ENCODE measurements at places on chromosomes 1 and 21.
A peak's percentile ranks its signal among the peaks of the same experiment; 100 is the strongest.

DNA sequence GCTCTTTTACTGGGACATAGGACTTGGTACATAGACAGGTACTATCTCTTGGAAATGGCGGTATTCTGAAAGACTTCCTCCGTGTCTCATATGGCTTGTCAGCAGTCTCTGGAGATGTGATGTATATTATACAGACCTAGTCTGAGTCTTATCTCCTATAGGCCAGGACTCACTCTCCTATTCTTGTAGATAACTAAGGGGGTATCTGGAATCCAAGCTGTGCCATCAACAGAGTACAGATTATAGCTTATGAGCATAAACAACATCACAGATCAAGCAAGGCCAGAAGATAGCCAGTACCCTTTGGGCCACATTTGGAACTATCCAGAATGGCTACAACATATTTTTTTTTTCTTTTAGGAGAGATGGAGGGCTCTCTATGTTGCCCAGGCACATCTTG is 16.1 kb upstream of the RIMKLA start:
- DNase-seq = no peak

DNA sequence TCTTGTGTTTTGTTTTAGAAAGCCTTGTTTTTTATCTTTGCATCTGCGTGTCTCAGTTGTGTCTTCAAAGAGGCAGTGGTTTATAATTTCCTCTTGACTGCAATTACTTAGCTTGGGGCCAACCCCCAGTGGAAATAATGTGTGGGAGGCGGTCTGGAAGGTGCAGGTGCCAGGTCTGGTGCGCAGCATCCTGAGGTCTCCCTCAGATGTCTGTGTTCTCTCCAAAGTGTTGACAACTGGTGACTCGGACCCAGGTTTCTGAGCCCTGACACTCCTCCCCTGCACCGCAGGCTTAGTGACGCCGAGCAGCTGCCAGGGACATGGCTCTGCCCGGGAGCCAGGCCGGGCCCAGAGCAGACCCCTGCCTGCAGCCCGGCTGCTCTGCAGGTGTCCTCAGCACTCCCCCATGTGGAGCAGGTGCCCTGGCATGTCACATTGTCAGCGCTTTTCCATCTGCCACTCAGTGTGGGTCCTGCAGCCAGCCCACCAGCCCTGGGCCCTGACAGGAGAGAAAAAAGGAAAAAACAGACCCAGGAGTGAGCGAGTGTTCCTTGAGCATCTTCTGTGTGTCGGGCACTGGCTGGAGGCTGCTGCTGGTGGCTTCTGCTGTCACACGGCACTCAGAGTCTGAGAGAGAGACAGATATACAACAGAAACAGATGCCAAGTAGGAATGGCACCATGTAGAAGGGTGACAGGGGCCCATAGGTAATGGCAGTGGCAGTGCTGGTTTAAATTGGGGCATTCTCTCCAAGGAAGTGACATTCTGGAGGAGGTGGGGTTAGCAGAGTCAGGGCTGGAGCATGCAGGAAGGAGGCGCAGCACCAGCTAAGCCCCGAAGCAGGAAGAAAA is 24.8 kb upstream of the SELENON start:
- peak; percentile 81 for DNase-seq

DNA sequence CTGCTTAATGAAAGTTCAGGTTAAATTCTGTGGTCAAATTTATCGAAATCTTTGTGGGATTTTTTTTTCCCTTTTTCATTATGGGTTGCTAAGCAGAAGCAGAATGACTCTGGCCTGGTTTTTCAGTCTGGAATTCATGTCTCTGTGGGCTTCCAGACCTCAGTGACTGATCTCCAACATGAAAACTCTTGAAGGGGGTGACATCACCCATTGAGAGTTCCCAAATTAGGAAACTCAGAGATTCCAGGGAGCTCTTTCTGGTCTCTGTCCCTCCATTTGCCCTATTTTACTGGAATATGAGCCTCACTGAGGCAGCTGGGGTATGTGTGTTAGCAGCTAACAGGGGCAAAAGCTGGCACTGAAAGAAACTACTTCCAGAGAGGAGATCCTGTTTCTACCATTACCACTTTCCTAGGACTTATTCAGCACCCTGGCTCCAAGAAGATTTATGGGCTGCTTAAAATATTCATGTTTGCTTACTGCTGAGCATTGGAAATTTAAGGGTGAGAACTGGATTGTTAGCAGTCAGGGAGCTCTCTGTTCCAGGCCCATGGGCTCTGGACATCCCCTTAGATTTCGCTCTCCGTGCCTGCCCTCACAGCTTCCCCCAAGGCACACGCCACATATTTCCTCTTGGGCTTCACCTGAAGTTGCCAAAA is 203.4 kb upstream of the SPAG17 start:
- DNase-seq = no peak

DNA sequence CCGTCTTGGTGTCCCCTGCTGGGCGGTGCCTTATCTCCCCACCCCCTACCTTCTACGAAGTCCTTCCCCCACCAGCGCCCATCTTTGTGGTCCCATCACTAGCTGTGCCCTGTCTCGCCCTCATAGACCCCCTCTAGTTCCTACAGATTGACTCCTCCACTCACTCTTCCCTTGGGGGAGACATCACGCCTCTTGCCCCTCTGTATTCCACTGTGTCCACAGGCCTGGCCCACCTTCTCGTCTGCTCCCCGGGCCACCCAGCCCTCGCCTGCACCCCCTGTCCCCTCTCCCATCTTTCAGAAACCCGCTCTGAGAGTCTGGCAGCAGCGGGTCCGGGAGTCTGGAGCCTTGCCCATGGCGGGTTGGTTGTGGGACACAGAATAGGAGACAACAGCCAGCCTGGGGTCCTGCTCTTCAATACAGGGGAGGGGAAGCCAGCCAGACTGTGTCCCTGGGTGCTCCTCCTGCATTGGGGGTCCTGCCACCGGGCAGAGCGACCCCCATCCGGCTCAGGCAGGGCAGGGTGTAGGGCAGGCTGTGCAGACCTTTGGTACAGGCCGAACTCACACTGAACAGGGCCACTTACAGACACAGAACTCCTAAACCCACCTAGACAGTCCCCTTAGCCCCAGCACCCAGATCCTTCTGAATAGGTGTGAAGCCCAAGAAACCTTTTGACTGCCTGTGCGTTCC is 1.1 kb downstream of the RNF187 start:
- no peak for DNase-seq

- DNase-seq = no peak
Observed at GRCh38 chr1:17551755-17552234, 12.3 kb downstream of the ARHGEF10L start.

- no peak for DNase-seq
Observed at GRCh38 chr1:117834416-117834815, 95.0 kb downstream of the GDAP2 start.

GRCh38 chr1:162823231-162823630 is 32.7 kb downstream of the HSD17B7 start:
- no peak for DNase-seq

GRCh38 chr1:150233359-150234308 is 2.3 kb downstream of the ANP32E start:
- peak; percentile 14 for DNase-seq

DNA sequence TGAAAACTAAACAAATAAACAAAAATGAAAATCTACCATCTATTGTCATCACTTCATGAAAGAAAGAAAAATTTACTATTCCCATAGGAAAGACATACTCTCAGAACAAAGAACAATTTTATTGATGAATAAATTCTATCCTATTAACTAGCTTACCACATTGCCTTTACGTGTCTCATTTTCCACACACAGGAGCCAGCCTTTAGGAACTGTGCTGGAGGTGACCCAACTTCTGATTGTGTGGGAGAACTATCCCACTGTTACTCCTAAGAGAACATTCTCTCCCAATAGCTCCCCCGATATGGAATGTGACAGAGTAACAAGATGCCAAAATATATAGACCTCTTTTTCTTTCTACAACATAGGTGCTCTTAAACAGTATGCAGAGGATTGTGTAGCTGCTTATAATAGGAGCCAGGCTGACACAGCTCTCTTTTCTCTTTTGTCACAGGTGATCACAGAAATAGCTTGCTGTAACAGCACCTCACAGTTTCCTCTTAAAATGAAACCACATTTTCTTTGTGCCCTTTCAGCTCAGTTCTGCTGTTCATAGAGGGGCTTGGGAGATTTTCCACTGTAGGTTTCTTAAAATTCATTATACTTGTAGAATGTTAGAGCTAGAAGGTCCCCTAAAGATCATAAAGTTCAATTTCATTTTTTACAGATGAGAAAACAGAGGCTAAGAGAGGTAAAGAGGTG is 35.5 kb downstream of the C21orf91 start:
- DNase-seq = no peak

- peak; percentile 54 for DNase-seq
Observed at GRCh38 chr1:200302192-200302920, 107.5 kb downstream of the ZNF281 start.

GRCh38 chr1:114103992-114104391 is 49.7 kb downstream of the SYT6 start:
- DNase-seq = no peak

- no peak for DNase-seq
Observed at GRCh38 chr1:112239683-112240330, 156.2 kb upstream of the CTTNBP2NL start.

- no peak for DNase-seq
Observed at GRCh38 chr21:15908187-15908586, 178.4 kb downstream of the USP25 start.

DNA sequence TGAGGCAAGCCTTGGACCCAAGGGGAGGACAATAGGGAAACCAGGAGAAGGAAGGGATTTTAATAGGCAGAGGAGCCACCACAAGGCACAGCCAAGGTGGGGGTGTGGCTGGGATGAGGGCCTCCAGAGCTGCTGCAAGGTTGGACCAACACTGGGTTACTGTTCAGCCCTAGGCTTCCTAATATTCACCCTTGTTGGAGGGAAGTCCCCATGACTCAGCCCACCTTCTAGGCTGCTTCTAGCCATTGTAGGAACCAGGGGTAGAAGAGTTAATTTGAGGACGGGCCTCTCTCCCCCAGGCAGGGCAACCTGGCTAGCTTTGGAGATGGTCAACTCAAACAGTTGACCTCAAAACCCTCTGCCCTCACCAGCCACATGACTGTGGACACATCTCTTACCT is 59.5 kb downstream of the KCNN3 start:
- no peak for DNase-seq

DNA sequence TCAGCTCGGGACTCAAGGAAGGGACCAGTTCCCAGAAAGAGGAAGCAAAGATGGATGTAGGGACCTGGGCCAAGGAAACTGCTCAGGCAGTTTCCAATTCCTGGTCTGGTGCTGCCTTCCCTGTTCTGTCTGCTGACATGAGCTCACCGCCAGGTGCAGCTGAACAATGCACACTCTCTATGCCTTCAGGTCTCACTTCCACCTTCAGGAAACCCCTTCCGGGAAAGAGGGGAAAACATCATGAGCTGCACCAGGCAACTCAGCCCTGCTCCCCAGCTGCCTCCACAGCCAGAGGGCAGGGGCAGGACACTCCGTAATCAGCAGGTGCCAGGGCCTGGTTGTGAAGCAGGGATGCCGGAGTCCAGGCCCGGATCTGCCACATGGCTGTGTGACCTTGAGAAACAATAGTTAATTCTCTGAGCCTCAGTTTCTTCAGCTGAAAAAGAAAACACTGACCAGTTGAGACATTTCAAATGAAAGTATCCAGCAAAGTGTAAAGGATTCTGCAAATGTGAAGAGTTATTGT is 27.8 kb downstream of the SMIM12 start:
- no peak for DNase-seq

- no peak for DNase-seq
Observed at GRCh38 chr1:168897249-168897648, 168.2 kb upstream of the DPT start.

DNA sequence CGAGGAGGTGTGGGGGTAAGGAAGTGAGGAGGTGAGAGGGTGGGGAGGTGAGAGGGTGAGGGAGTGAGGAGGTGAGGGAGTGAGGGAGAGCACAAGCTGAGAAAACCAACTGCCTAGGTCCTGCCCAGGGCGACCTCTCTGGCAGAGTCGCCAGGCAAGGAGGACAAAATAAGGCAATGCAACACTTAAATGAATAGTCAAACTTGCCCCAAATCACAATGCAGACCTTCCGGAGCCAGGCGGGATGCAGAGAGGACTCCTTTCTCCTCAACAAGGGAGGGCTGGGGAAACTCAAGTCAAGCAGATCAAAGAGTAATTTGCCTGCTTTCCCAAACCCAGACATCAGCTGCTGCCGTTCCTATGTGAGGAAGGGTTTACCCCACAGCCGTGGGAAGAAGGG is 86.0 kb downstream of the CCDC185 start:
- no peak for DNase-seq

GRCh38 chr21:27673581-27673980 is 706.7 kb upstream of the ADAMTS5 start:
- no peak for DNase-seq

- DNase-seq = no peak
Observed at GRCh38 chr1:244053831-244054230, 2.7 kb downstream of the ZBTB18 start.

GRCh38 chr1:92695104-92695503 is 89.8 kb downstream of the EVI5 start:
- DNase-seq = no peak

GRCh38 chr1:160167580-160167979 is 16.2 kb downstream of the ATP1A4 start:
- no peak for DNase-seq

- no peak for DNase-seq
Observed at GRCh38 chr1:11703357-11704193, 12.1 kb downstream of the DRAXIN start.

DNA sequence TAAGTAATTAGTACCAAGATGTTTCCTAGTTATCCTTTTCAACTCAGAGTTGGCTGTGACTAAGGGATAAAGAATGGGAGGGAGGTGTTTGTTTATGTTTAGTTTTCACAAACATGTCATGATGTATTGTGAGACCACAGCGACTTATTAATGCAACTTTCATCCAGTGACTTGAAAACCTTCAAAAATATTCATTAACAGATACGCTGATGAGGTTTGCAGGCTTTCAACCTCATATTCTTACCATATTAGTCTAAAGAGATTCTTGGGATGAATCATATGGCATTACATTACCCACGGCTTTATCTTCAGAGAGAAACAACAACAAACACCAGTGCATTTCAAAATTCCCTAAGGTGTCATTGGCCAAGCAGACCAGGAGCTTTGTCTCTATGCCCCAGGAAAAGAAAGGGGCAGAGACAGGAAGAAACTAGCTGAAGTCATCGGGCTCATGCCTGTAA is 36.4 kb downstream of the PALMD start:
- no peak for DNase-seq

- no peak for DNase-seq
Observed at GRCh38 chr1:41894101-41894807, 24.5 kb downstream of the HIVEP3 start.

- DNase-seq = no peak
Observed at GRCh38 chr1:6419804-6420453, at the start of gene HES2. HES2 (minus strand) TSS chr1:6419919; CDS start chr1:6419820, 99 bp downstream.
